ENCODE measurements at places on chromosomes 2 and 18. TPM values are rescaled to one million over a fixed set of nuclear protein-coding genes. Genes with fewer than 3 reads are reported as not detected.

LRRC30 gene
- total RNA-seq = not detected

FIGN gene
- total RNA-seq = 4.4 TPM

FRZB gene
- not detected for total RNA-seq

SLC30A3 gene
- total RNA-seq = not detected

GALNT5 gene
- 10.2 TPM for total RNA-seq

PLCD4 gene
- total RNA-seq = 4.0 TPM

LAMA1 gene
- total RNA-seq = 7.5 TPM

IL1F10 gene
- total RNA-seq = not detected

ECEL1 gene
- total RNA-seq = not detected

MAP3K20 gene
- total RNA-seq = 46.8 TPM

REG3G gene
- not detected for total RNA-seq

Measured in foreskin keratinocyte (primary cell).